Muscle of arm (tissue), 14 donors: ENCODE measurements at places on chromosomes 6 and 20.

GRCh38 chr20:49695830-49696229 lies 17.8 kb downstream of the B4GALT5 start:
- DNase-seq, result no peak

DNA sequence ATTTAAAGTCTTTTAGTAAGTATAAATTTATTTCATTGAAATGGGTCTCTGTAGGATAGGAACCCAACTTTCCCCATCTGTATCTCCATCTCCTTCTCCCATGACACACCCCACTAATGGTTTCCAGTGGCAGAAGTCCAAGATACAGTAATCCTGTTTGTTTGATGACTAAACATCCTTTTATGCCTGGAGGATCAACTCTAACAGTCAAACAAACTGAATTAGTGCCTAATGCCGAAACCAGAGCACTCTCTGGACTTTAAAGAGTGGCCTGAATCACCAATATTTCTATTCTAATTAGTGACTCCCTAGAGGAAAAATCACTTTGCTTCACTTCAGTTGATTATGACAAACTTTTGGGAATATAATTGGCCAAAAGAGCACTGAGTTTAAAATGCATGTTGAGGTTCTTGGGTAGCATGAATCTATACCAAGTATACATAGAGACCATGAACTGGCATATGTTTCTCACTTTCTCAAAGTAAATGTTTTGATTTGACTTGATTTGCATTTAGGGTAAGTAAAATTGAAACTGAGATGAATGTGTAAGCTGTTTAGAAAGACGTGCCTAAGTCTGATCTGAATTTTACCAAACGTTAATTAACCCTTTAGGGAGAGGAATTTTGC lies 776.4 kb upstream of the NRSN1 start:
- no peak for DNase-seq

- DNase-seq, result no peak
Measured at GRCh38 chr20:23048283-23049200, 930 bp downstream of the THBD start.

DNA sequence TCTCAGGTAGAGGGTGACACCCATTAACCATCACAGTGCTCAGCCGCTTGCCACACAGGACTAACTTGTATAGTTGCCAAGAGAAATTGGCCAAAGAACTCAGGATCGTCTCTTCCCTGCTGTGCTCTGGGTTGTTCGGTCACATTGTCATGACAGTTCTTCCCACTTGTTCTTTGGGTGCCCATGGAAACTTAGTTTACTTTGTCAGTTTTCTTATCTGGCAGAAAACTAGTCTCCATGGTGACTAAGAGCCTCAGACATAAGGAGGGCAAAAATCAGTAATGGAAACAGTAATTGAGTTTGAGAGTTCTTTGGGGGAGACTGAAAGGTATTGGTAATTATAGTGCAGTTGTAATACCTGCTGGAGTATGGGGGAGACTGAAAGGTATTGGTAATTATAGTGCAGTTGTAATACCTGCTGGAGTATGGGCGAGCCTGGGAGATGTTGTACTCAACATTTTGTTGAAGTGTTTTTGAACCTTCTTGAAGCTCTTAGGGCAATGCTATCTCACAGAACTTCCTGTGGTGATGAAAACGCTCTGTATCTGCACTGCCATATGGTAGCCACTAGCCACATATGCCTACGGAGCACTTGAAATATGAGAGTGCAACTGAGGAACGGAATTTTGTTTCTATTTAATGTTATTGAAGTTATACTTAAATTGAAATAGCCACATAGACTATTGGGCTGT lies 95.2 kb upstream of the HDGFL1 start:
- DNase-seq, result no peak

GRCh38 chr6:122809691-122810090 lies 20.6 kb downstream of the SMPDL3A start:
- DNase-seq, result no peak

DNA sequence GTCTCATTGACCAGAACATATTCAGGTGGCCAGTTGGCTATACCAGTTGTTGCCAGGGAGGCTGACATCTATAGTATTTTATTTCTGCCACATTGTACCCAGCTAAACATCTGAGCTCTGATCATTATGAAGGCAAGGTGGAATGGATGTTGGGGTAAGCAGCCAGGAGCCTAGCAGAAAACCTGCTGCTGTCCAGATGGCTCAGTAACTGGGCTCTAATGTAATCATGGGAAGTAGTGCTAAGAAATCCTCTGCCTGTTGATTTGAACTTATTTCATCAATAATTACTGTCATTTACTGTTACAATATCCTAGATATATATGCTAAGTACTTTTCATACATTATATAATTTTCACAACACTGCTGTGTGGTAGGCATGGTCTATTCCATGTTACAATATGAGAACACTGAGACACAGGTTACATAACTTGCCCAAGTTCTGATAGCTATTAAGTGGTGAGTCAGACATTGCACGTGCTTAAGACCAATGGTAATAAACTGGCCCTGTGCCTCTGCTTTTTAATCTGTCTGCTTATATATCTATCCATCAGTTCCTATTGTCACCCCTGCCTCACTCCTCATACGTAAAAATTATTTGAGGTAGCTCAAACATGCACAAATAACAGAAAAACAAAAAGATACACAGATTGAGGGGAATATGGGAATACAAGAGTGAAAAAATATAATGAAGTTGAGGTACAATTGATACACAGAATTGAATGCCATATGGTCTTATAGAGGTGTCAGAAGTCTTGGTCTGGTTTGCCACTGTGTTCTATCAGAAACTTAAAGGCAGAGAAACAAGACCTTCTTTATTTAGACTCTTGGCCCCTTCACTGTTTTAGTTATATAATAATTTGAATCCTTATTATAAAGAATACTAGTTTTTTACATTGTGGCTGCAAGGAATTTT lies 25.2 kb downstream of the TBPL1 start:
- DNase-seq, result no peak

- no peak for DNase-seq
Measured at GRCh38 chr20:53100476-53100911, 128.3 kb downstream of the TSHZ2 start.

DNA sequence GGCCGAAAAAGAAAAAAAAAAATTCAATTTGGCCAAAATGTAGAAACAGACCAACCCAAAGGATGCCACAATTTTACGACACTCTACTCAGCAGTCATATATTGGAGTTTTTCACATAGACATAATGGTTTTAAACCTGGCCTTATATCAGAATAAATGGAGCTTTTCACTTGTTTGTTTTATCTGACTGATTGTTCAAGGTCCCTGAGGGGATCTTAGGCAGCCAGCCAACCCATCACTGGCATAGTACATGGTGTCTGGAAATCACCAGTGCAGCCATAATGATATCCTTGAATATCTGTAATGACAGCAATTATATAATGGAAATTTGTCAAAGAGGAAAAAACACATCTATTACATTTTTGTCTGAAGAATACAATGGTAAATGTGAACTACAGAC lies 96.9 kb downstream of the PRSS35 start:
- DNase-seq, result no peak

DNA sequence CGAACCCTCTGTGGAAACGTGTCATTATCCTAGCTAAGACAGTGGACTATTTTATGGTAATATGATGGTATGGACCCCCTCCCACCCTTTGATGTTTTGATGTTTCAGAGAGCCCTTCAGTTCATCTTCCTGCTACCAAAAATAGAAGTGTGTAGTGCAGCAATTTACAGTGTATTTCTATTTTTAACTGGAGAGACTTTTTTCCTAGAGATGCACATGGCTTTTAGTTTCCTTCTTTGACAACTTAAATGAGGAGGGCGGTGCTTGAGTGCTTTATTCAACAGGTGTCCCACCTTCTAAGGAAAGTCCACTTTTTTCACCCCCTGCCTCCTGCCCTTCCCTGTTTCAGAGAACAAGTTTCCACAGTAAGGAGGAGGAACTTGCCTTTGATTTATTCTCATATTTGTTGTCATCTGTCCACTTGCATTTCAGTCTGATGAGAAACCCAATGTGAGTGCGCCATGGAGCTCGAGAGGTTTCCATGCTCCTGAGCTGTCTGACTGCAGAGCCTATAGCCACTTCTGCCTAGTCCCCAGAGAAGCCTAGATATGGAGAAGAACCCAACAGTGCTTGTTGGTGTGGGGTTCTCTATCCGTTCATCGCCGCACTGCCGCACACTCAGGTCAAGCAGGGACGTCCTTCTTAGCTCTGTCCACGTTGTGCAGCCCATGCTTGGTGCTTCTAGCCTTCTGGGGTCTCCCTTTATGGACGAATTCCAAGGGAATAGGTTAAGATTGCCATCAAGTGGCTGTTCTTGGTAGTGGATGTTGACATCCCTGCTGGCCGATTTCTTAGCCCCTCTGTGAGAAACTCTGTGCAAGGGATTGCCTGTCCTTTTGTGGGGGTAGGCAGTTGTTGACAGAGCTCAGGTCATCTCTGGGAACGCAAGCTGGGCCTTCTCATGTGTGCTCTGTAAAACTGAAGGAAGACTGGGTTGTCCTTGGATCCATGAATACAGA lies 144.2 kb downstream of the JARID2 start:
- DNase-seq, result peak; percentile 48

GRCh38 chr6:118656847-118657451 lies 5.6 kb upstream of the CEP85L start:
- no peak for DNase-seq

DNA sequence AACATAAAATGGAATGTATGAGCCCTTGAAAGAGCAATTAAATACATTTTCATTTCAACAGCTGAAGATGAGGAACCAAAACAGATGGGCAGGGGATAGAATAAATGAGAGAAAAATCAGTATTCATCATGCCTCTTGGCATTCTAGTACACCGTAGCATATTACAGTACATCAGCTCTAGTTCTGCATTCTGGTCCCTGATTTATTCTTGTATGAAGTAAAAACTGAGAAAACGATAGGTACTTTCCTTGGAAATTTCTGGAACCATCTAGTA lies 349.4 kb downstream of the ARHGAP18 start:
- DNase-seq, result no peak
